RWPE1 (cell line): ENCODE measurements at places on chromosomes 3 and 15.

- DNase-seq: no peak
Observed at GRCh38 chr15:62431817-62432216, 266.7 kb upstream of the C2CD4B start.

GRCh38 chr3:134640378-134640777, 10.4 kb downstream of the KY start:
- no peak for DNase-seq

- DNase-seq: no peak
Observed at GRCh38 chr3:134190250-134190649, 60.4 kb downstream of the RYK start.

- no peak for DNase-seq
Observed at GRCh38 chr15:77881950-77882349, 195.6 kb downstream of the TBC1D2B start.

- DNase-seq: no peak
Observed at GRCh38 chr3:172031996-172032395, 7.4 kb upstream of the FNDC3B start.

DNA sequence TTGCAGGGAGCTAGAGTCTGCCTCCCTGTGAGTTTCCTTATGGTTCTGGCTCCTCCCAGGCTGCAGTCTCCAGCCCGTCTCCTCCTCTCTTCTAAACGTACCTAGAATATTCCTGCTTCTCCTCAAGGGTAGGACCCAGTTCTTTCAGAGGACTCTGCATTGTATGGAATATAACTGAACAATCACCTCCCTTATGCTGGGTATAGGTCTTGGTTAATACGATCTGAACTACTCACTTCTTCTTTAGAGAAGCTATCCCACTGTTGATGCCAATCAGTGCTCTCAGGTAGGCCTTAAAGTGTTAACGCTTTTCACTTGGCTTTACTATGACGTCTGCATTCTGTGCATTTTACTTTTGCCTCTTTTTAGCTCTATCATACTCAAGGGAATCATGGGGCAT, 98.5 kb downstream of the WNT7A start:
- DNase-seq: no peak

GRCh38 chr3:42014458-42014920, 52.6 kb upstream of the ULK4 start:
- no peak for DNase-seq

DNA sequence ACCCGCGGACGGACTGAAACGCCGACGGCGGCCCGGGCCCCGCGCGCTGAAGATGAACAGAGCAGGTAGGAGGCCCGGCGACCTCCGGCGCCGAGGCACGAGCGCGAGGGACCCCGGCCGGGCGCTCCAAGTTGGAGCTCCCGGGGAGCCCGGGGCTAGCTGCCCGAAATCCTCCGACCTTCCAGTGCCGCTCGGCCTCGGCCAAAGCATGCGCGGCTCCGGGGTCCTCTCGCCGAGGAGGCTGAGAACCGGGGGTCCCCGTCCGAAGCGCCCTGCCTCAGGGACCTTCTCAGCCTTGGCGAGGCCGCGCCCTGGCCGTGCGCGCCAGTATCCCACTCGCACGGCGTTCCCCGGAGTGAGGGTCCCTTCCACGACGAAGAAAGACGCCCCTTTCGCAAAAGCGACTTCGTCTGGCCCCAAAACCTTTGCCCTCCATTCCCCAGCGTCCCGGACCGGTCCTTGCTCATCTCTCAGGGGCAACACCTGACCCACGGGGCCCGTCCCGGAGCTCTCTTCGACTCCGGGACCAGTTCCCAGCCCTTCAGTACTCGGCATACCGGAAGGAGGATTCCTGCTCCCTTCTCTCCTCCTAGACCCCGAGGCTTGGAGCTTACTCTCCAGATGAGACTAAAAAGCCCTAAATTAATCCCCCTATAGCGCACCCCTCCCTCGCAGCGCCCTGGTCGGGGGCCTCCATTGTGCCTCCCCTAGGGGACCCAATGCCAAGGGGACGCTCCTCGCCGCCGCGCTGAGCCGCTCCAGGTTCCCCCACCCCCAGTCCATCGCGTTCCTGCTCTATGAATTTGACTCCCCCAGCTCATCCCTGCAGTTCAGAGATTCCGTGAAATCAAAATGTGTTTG, 7.7 kb upstream of the FGD5 start:
- no peak for DNase-seq

DNA sequence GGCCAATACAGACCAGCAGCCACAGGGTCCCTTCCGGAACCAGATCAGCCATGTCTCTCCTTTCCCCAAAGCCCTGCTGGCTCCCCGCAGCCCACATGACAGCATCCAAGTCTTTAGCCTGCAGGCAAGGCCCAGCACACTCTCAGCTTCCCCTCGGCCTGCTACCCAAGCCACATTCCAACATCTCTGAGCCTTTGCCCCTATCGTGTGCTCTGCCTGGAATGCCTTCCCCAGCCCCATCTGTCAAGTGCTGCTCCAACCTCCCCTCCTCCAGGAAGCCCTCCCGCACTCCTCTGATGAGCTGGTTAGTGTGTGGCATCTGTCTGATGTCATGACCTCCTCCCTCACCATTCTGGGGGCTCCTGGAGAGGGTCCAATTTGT, 8.5 kb downstream of the PLXND1 start:
- DNase-seq: no peak

GRCh38 chr15:92323525-92323924, 70.2 kb upstream of the ST8SIA2 start:
- no peak for DNase-seq

GRCh38 chr3:157373783-157374182, 62.9 kb upstream of the PTX3 start:
- no peak for DNase-seq

DNA sequence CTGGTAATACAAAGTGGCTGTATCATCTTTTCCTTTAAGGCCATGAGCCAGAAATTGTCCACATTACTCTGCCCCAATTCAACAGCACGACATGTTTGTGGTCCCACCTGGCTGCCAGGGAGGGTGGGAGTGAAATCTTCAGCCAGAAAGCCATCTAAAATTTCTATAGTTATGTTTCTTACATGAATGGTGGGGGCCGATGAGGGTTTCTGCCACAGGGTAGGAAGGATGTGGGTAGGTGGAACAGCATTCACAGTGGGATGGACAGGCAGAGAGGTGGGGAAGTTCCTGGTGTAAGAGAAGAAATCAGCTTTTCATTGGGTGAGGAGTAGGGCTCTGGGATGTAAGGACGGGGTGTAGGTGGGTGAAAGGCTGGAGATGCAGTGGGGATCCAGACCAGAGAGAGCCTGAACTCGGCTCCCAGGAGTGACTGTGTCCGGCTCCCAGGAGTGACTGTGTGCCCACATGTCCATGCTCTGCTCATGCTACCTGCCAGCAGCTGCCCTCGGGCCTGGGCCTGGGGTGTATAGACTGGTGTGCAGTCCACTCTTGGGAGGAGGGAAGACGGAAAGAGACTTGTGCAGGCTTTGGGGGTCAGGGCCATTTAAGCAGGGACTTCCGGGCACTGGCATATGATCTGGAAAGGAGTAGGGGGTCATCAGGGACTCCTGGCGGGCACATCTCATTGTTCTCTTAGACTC, 3.8 kb upstream of the FBLN2 start:
- no peak for DNase-seq

- no peak for DNase-seq
Observed at GRCh38 chr15:60539016-60539415, 60.1 kb upstream of the ICE2 start.

DNA sequence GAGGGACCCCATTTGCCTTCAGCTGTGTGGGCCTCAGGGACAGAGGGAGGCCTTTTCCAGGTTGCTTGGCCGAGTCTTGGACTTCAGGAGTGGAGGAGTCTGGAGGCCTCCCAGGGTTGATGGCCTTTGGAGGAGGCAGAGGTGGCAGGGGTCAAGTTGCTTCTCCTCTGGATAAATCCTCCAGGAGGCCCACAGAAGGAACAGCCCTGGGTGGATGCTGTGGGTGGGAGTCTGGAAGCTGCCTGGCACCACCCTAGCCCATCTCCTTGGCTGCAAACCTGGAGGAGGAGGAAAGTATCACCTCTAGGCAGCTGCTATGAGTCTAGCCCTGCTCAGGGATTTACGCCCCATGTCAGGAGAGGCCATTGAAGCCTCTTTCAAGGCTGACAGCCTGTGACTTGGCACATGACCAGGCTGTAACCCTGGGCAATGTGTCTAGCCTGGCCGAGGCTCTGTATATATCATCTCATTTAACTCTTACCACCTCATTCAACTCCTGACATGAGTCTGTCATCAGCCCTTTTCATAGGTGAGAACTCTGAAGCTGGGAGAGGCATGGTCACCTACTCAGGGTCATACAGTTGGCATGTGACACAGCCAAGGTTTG, 2.9 kb upstream of the PRKCD start:
- no peak for DNase-seq

GRCh38 chr15:60964527-60964926, 264.6 kb downstream of the RORA start:
- no peak for DNase-seq

DNA sequence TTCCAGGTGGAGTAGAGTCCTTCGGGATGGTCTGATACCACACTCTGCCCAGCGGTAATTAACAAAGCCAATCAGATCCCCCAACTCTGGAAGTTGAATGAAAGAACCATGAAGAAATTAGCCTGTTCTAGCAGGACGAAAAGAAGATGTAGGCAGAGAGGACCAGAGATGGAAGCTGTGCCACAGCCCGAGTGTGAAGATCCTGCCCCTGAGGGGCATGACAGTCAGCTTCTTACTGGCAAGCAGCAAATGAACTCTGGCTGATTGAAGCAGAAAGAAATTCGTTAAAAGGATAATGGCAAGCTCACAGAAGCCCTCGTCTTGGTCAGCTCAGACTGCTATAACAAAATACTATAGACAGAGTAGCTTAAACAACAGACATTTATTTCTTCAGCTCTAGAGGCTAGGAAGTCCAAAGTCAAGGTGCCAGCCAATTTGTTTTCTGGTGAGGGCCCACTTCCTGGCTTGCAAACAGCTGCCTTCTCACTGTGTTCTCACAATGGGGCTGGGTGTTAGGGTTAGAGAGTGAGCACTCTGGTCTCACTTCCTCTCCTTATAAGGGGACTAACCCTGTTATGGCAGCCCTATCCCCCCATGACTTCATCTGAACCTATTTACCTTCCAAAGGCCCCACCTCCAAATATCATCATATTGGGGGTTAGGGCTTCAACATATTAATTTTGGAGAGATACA, 307.1 kb downstream of the VPS13C start:
- DNase-seq: no peak

- no peak for DNase-seq
Observed at GRCh38 chr15:99303907-99304306, 52.6 kb downstream of the LRRC28 start.

- no peak for DNase-seq
Observed at GRCh38 chr3:32719335-32719734, 34.3 kb downstream of the CNOT10 start.

- peak; percentile 13 for DNase-seq
Observed at GRCh38 chr3:97821287-97821773, 481 bp upstream of the CRYBG3 start.

DNA sequence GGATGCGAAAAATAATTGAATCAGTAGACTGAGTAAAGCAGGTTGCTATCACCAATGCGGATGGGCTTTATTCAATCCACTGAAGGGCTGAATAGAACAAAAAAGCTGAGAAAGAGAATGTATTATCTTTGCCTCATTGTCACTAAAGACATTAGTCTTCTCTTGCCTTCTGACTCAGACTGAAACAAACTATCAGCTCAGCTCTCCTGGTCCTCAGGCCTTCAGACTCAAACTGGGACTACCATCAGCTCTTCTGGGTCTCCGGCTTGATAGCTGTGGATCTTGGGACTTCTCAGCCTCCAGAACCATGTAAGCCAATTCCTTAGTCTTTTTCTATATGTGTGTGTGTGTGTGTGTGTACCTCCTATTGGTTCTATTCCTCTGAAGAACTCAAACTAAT, 12.6 kb downstream of the IFT57 start:
- no peak for DNase-seq
